ENCODE measurements at places on chromosomes 16 and 17.

DNA sequence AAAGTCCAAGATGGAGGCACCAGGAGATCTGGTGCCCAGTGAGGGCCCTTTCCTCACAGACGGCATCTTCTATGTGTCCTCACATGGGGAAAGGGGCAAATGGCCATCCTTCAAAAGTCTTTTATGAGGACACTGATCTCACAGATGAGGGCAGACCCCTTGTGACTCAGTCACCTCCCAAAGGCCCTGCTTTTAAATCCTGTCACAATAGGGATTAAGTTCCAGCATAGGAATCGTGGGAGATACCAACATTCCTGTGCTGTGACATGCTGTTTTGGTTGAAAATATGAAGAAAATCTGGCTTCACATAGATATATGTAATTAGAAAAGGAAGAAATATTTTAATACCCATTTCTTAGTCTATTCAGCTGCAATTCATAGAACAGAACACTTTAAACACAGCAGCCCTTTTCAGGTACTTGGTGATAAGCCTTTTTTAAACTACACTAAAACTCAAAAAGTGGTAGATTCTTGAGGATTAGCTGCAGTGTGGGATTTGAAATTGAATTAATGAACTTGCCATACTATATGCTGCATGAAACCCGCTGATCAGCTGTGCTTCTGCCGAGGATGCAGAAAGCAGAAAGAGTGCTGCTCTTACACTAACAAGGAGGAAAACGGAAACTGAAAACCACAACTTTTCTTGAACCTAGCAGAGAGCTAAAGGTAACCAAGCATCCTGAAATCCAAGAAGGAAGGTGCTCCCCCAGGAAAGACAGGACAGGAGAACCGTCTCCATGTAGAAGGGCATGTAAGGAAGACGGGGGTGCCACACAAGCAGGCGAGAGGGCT lies 32.7 kb downstream of the VPS53 start:
- DNase-seq: no peak

DNA sequence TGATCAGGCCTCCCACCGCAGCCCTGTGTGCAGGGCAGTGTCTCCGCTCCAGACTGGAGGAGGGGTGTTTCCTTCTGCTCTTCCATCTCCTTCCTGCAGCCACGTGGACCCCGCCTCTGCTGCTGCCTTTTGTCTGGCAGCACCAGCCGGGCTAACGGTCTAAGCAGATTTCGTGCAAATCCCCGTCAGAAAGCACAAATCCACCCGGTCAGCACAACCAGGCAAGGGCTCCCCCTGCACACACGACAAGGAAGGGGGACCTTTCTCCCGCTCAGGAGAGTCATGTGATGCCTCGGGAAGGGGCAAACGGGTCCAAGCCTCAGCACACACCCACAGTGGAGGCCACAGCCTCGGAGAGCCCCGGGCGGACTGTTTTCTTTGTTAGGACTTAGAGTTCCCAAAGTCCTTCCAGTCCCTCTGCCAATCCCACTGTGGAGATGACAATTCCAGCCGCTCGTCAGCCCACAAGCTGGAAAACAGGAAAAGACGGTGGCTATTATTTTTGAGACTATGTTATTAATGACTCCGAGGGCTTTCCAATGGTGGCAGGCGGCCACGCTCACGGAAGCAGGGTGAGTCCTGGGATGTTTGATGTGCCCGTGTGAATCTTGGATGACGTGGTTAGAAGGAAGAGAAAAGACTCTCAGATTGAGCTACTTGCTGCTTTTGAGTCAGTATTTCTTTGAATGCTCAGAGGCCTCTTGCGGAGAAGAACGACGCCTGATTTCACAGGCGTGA lies 22.5 kb upstream of the MEAK7 start:
- DNase-seq: no peak

DNA sequence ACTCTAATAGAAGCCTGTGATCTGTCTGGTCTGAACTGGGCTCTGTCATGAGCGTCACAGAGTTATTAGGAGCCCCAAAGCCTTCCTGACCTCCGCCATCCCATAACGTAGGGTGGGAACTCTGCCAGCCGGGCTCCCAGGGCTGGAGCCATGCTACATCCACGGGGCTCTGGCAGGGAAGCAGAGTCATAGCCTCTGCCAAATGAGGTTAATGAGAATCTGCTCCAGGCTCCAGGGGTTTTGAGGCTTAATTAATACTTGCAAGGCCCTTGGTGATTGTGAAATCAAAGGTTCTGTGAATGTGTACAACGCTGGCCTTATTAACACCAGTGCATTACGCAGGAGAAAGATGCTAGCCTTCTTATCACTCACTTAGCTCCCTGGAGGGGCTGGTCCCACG lies 42.4 kb upstream of the ZFP90 start:
- no peak for DNase-seq

- DNase-seq: no peak
Measured at GRCh38 chr17:5619088-5619740, 34.9 kb upstream of the NLRP1 start.

DNA sequence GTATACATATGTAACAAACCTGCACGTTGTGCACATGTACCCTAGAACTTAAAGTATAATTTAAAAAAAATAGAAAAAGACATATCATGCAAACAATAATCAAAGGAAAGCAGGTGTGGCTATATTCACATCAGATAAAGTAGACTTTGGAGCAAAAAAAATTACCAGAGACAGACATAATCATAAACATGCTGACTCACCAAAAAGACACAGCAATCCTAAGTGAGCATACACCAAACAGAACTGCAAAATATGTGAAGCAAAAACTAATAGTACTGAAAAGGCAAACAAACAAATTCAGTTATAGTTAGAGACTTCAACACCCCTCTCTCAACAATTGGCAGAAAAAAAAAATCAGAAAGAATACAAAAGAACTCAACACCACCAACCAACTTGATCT lies 29.9 kb downstream of the SHCBP1 start:
- DNase-seq: no peak

GRCh38 chr17:50957600-50958575 lies 91.7 kb upstream of the TOB1 start:
- DNase-seq: no peak
